Activated CD4-positive, alpha-beta memory T cell treated with anti-CD3 and anti-CD28 coated beads for 36 hours (primary cell): ENCODE measurements at places on chromosomes 12 and 14.

DNA sequence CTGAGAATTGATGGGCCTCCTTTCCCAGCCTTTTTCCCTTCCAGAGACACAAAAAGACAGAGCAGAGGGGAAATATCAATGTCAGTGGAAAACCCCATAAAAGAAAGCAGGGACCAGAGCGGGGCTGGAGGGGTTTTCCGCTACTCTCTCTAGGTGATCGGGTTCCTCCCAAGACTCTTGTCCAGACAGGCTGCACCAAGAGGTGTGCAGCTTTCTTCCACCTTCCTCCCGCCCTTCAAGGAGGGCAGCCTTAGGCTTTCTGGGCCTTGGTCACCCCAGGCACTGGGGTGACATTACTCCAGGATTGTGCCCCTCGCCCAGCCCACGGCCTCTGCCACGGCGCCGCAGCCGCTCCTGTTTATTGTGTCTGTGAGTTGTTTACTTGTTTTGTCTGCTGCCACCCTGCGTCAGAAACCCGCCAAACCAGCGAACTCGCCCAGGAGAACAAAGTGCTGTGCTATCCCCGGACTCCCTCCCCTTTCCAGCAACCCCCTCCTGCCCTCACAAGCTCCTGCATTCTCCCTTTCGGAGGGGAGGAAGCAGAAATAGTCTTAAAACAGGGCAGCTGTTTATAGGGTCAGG, 6.7 kb upstream of the HOXC6 start:
- H3K4me3 ChIP-seq, result no peak overlapping the region
- H3K36me3 ChIP-seq, result no peaks in the 10 kb centered on the region
- H3K27me3 ChIP-seq, result peaks cover 67% of the 10 kb centered on the region
- no peak overlapping the region for H3K27ac ChIP-seq
- peaks cover 7% of the 10 kb centered on the region for H3K4me1 ChIP-seq

DNA sequence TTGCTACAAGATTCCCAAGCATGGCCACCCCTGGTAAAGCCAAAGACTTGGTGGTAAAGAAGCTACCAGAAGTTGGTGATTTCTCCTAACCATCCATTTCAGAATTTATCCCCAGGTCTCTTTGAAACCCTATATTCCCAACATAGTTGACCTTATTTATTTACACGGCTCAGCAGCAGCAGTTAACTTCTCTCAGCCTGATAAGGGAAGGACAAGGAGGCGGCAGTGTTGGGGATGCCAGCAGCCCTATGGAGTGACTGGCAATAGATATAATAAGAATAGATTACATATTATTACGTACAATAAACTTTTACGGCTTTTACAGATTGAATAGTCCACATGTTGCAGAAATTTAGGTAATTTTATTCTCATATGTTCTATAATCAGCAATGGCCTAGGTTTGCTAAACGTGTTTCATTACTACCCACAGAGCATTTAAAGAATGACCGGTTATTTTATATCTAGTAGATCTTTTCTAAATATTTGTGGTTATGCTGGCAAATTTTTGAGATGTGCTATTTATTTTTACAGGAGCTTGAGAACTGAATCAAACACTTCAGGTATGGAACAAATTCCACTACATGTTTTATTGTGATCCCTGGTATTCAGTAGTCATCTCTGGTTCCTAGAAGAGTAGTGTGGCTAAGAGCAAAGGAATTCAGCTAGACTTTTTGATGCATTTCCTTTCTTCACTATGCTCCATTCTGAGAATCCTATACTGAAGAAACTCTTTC, 19.8 kb upstream of the PALS1 start:
- peaks cover 5% of the 10 kb centered on the region for H3K27me3 ChIP-seq
- H3K36me3 ChIP-seq, result no peaks in the 10 kb centered on the region
- no peak for DNase-seq
- H3K27ac ChIP-seq, result no peak overlapping the region
- no peak overlapping the region for H3K4me3 ChIP-seq
- no peaks in the 10 kb centered on the region for H3K4me1 ChIP-seq

DNA sequence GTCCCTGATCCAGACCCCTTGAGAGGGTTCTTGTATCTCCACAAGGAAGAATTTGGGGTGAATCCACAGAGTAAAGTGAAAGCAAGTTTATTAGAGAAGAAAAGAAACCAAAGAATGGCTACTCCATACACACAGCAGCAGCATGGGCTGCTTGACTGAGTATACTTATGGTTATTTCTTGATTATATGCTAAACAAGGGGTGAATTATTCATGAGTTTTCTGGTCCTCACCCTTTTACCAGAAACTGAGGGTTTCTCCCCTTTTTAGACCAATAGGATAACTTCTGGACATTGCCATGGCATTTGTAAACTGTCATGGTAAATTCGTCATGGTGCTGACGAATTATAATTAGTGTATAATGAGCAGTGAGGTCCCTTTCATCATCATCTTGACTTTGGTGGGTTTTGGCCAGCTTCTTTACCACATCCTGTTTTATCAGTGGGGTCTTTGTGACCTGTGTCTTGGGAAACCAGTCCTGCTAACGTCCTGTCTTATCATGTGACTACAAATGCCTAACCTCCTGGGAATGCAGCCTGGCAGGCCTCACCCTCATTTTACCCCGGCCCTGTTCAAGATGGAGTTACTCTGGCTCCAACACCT, 121.9 kb downstream of the SPTSSA start:
- H3K4me3 ChIP-seq, result no peak overlapping the region
- no peaks in the 10 kb centered on the region for H3K36me3 ChIP-seq

DNA sequence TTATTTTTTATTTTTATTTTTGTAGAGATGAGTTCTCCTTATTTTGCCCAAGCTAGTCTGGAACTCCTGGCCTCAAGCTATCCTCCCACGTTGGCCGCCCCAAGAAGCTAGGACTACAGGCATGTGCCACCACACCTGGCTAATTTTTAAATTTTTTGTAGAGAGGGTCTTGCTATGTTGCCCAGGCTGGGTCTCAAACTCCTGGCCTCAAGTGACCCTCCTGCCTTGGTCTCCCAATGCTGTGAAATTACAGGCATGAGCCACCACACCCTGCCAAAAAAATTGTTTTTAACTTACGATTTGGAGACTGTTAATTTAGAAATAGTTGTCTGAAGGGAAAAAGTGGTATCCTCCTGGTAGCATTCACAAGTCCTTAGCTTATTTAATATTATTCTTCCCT, 120.7 kb downstream of the PPM1H start:
- peaks cover 19% of the 10 kb centered on the region for H3K27me3 ChIP-seq
- H3K4me1 ChIP-seq, result peaks cover 6% of the 10 kb centered on the region
- H3K36me3 ChIP-seq, result no peaks in the 10 kb centered on the region
- no peak overlapping the region for H3K27ac ChIP-seq
- DNase-seq, result no peak
- no peak overlapping the region for H3K4me3 ChIP-seq

DNA sequence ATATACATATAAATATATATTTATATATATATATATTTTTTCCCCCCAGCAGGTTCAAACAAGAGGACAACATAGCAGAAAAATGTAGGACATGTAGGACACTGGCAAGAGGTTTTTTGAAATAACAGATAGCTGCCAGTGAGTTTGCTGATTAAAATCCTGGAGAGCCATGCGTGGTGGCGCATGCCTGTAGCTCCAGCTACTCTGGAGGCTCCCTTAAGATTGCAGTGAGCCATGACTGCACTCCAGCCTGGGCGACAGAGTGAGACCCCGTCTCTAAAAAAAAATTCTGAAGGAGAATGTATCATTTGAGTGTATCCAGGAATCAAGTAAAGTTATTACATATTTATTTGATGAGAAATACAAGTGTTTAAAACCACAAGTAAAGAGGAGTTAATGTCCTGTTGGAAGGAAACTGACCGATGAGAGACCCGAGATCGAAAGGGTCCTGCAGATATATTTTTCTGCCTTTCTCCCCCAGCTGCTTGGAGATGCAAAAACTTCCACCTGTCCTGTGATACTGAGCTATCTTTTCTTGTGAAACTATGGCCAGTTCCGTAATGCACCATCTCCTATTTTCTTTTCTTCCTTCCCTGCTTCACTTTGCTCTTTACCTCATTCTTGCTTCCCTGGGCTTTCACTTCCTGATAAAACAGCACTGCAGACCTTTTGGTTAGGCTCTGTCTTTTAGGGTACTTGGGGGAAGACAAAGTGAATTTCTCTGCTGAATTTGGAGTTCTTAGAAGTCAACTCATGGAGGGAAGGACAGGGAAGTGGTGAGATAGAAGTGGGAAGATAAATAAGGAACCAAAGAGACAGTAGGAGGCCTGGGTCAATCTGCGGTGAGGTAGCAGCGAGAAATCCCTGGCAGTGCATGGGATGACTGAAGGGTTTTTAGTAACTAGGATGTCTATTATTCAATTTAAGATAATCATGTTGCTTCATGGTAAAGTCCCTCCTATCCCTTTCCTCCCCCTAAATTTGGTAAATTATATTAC, 41.2 kb upstream of the SLC2A13 start:
- peaks cover 11% of the 10 kb centered on the region for H3K27me3 ChIP-seq
- no peaks in the 10 kb centered on the region for H3K36me3 ChIP-seq
- DNase-seq, result no peak
- H3K27ac ChIP-seq, result no peak overlapping the region
- no peaks in the 10 kb centered on the region for H3K4me1 ChIP-seq

DNA sequence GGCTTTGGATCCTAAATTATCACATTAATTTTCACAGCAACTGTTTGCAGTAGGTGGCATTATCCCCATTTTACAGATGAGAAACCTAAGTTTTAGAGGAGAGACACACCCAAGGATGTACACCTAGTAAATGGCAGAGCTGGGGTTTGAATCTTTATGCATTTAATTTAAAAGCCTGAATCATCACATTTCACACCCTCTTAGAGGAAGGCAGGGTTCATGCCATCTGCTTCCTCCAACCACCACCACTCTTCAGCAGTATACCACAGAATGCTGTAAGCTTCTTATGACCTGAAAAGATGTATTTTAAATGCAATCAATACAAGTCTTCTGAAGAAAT, 90.3 kb downstream of the CRADD start:
- H3K27ac ChIP-seq, result peak overlapping the region; percentile 44
- H3K36me3 ChIP-seq, result no peaks in the 10 kb centered on the region
- peaks cover 35% of the 10 kb centered on the region for H3K4me1 ChIP-seq

GRCh38 chr14:66495218-66496098, 9.3 kb downstream of the CCDC196 start:
- no peak overlapping the region for H3K4me3 ChIP-seq
- H3K4me1 ChIP-seq, result peaks cover 12% of the 10 kb centered on the region
- DNase-seq, result peak; percentile 41
- H3K36me3 ChIP-seq, result no peaks in the 10 kb centered on the region

DNA sequence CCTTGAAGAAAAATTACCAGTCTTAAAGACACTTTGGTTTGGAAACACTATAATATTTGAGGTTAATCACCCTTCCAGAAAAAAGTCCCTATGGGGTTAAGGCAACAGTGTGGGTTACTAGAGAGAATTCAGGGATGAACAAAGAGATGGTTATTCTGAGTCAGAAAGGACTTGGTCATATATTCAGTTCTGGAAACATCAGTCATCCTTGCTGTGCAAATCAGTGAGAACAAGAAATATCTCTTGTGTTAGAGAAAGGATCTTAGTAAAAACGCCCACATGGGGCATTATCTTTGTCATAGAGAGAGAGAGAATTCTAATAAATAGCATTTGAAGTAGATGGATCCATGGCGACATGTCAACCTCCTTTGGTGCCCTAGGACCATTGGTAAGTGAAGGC, 59.4 kb upstream of the E2F7 start:
- H3K36me3 ChIP-seq, result no peaks in the 10 kb centered on the region
- no peak overlapping the region for H3K4me3 ChIP-seq
- DNase-seq, result no peak
- peaks cover 7% of the 10 kb centered on the region for H3K27me3 ChIP-seq
